ENCODE measurements at places on chromosomes 13 and 19.

- no peak for DNase-seq
Observed at GRCh38 chr19:11111771-11112144, 22.5 kb downstream of the LDLR start.

- peak; percentile 95 for DNase-seq
Observed at GRCh38 chr19:37655301-37655688, at the start of gene ZFP30. Gene ZFP30 (minus strand): TSS chr19:37655465. CDS start chr19:37647822, 7,643 bp downstream.

GRCh38 chr13:40697711-40698110 lies 31.3 kb upstream of the FOXO1 start:
- no peak for DNase-seq

GRCh38 chr19:57611113-57611512 lies 2.9 kb upstream of the ZNF134 start:
- DNase-seq, result no peak

GRCh38 chr19:41621226-41621625 lies 5.6 kb downstream of the CEACAM4 start:
- no peak for DNase-seq

GRCh38 chr19:10110972-10111317 lies 548 bp upstream of the P2RY11 start:
- DNase-seq, result no peak

DNA sequence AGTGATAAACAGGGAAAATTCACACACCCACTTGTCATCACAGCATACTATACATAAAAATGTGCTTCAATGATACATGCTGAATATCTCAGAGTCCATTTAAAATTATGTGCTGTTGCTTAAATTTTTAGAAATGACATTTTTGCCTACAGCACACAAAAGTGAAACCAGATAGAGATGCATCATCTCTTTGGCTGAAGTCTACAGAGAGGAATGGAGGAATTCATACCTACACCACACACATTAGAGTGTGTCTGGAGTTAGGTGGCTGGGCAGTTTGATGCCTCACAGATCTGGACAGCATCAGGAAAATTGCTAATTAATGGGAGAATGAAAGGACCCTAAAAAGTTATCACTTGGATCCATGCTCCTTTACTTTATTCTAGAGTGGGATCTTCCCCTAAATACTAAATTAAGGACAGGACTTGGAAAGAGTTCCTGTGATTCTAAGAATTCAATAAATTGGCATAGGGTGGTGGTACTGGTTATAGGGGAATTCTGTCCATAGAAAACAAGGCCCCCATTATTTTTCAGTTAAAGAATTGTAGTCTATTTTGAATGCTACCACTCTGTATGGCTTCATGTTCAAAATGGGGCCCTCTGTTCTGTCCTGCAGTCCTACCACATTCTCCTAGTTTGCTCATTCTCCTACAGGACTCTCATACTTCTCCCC lies 41.3 kb downstream of the RCBTB2 start:
- no peak for DNase-seq

GRCh38 chr19:5719274-5719960 lies 529 bp downstream of the LONP1 start:
- DNase-seq, result no peak

- no peak for DNase-seq
Observed at GRCh38 chr13:98447881-98448641, 128.8 kb downstream of the STK24 start.

- DNase-seq, result no peak
Observed at GRCh38 chr19:8149261-8150094, at the start of gene FBN3. Gene FBN3 (minus strand): TSS chr19:8149592. CDS start chr19:8147480, 2,112 bp downstream.

GRCh38 chr13:96982672-96983071 lies 11.6 kb downstream of the OXGR1 start:
- DNase-seq, result no peak

GRCh38 chr19:34793565-34793964 lies 20.6 kb upstream of the ZNF599 start:
- no peak for DNase-seq

DNA sequence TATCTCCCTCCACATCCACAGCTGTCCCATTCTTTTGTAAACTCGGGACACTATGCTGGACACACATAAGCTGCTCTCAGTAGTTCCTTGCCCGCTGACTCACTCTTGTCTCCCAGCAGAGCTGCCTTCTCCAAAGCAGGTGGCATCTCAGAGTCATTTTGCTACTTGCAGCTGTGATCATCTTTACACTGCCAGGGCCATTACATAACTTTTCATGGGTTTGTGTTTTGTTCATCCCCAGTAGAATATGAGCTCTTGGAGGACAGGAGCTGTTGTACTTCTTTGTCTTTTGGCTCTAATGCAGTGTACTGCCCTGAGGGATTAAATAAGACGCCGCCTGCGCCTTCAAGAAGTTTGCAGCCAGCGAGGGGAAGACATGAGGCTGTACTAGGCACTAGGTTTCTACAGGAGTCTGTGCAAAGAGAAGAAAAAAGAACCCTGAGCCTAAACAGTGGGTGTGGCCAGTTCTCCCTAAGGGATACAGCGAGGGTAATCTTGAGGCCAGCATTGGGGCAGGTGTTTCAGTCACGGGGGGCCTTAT lies 40.8 kb upstream of the GPR183 start:
- peak; percentile 75 for DNase-seq

- no peak for DNase-seq
Observed at GRCh38 chr13:73941752-73942151, 192.5 kb downstream of the KLF12 start.

- no peak for DNase-seq
Observed at GRCh38 chr13:110676595-110677587, 29.0 kb downstream of the CARS2 start.

DNA sequence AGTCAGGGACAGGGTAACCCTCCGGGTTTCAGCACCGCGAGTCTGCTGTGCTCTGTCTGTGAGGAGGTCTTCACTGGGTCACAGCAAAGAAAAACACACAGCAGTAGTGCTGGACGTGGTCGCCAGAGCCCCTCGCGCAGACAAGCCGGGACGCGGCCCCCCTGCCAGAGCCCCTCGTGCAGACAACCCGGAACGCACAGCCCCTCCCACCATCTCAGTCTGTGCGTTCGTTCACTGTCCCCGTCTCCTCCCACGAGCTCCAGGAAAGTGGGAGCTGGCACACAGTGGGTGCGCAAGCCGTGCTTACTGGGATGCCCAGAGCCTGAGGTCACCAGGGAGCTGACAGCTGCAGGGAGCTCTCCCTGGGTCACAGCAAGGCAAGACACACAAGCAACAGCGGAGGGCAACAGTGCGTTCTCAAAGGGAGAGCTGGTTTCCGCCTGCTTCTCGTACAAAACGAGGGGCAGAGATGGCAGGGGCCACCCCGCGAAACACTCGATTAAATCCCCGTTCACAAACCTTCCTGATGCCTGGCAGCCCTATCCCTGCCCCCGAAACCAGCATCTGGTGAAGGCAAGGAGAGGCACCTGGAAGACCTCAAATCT lies 3.2 kb upstream of the PLPP2 start:
- peak; percentile 22 for DNase-seq

GRCh38 chr19:35777086-35777841 lies 1.9 kb downstream of the ARHGAP33 start:
- peak; percentile 93 for DNase-seq

DNA sequence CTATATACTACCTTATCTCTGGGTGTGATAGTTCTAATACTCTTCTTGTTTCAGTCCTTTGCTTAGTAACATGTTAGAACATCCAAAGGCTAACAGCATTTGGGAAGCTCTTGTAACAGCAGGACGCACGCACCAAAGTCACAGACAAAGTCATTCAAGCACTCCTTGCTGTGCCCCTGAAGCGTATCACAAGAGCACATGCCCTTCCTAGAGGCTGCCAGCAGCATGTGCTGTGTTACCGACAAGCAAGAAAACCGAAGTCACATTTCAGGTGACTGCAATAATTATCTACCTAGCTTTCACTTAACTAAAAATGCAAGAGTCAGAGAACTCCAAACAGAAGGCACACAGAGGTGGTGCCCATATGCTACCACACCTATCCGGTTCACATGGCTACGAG lies 194.1 kb downstream of the KLF12 start:
- no peak for DNase-seq

DNA sequence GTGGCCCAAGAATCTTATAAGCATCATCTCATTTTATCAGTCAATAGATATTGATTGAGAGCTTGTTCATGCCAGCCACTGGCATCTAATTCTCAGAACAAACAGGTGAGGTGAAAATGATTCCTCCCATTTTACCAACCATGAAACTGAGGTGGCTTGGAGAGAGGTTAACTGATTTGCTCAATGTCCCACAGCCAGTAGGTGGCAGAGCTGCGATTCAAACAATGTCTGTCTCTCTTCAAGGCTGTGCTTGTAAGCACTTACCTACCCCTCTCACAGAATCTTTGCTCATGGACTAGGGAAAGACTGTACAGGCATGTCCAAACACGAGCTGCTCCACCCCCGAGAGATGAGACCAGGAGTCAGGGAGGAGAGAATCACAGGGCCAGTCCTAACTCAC lies 21.5 kb upstream of the GSX1 start:
- DNase-seq, result peak; percentile 53

DNA sequence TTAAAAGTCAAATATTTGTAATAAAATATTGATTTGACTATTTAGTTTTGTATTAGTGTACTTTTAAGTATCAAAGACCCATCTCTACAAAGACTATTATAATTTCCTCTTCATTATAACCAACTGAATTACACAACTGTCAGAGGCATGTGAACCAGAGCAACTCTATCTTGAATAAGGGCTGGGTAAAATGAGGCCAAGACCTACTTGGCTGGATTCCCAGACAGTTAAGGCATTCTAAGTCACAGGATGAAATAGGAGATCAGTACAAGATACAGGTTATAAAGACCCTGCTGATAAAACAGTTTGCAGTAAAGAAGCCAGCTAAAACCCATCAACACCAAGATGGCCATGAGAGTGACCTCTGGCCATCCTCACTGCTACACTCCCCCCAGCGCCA lies 36.2 kb upstream of the ATP12A start:
- DNase-seq, result no peak

GRCh38 chr19:33740811-33741396 lies 55.8 kb upstream of the KCTD15 start:
- peak; percentile 95 for DNase-seq

- DNase-seq, result no peak
Observed at GRCh38 chr13:60410299-60410698, 13.3 kb downstream of the TDRD3 start.

DNA sequence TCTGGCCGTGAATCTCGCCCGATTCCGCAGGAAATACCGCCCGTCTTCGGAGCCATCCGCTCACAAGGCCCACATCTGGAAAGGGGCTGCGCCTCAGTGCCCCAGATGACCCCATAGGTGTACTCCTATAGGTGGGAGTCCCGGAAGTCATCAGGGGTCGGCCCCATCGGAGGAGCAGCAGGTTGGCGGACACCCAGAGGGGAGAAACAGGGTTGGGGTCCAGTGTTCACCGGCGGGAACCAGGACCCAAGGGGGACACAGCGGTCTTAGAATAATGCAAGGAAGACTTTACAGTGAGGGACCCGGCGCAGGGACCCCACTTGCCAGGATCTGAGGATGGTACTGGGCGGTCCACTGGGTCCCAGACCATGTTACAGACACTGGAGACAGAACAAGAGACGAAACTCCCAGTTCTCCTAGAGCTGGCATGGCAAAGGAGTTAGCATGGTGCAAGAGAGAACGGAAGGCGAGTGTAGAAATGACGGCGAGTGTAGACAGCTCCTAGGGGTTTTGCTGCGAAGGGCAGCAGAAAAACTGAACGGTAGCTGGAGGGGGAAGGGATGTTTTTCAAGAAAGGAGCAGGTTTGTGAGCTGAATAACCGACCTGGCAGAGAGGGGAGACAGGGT lies 4.2 kb upstream of the RGL3 start:
- no peak for DNase-seq

DNA sequence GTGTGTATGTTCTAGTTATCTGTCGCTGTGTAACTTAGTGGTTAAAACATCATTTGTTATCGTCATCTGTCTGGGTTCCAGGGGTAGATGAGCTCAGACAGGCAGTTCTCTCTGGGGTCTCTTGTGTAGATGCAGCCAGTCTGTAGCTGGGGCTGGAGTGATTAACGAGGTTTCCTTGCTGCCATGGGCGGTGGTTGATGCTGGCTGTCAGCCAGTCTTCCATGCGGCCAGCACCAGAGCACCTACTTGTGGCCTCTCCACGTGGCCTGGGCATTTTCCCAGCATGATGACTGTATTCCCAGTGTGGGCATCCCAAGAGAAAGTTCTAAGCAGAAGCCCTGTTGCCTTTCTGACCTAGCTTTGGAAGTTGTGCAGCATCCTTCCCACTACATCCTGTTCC lies 10.7 kb downstream of the ERCC5 start:
- DNase-seq, result no peak

DNA sequence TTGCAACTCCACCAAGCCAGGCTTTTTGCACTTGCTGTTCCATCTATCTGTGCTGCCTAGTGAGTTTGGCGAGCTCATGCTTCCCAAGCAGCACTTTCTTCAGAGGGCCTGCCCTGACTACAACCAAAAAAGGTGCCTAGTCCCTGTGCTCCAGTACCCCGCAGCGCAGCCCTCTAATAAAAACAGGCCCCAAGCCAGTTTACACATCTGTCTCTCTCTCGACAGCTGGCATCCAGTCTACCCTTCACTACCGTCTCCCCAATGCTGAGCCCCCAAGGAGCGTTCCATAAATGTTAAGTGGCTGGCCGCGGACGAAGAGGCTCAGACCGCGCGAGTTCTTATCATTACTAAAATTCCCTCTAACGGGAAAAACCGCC lies 512 bp downstream of the MED4 start:
- DNase-seq, result peak; percentile 13

GRCh38 chr13:44746690-44747089 lies 170.6 kb upstream of the TSC22D1 start:
- no peak for DNase-seq

- DNase-seq, result no peak
Observed at GRCh38 chr13:75149776-75150175, 332.2 kb downstream of the TBC1D4 start.

All from SJCRH30 (cell line).